ENCODE measurements at places on chromosomes 4 and X.

DNA sequence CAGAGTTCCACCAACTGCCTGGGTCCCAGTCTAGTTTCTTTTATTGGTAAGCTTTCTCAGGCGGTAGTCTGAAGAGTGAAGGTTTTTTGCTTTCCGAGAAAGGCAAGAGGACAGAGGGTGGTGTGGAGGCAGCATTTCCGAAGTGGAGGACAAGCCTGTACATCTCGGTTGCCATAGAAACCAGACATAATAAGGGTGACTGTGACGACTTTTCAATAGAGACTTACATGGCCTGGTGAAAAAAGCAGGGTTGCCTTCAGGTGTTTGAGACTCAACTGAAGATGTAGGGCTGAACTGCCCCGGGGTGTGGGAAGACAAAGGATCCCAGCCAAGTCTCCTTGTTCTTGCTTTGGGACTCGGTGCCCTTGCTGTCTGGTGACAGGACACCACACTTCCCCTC is 53.6 kb upstream of the RAB40AL start:
- no peak for DNase-seq

DNA sequence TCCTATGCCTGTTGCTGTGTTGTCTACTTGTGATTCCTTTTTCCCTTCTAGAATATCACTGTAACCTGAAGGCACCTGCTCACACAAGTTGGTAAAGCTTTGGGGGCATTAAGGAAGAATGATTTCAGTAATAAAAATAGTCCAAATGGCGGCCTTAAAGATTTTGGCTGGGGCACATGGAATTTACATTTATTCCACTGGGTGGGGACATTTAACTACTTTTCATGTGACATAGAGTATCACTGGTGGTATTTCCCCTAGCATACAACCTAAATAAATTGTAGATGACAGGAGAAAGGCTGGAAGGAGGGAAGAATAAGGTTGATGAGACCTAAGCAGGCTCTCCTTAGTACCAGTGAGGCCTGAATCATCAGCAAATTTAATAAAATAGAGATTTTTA is 121.8 kb upstream of the EDA2R start:
- no peak for DNase-seq

- DNase-seq: no peak
These were observed 6.9 kb downstream of the LSM6 start for GRCh38 chr4:146182443-146182842.

GRCh38 chr4:108361446-108361820 is 192.7 kb upstream of the LEF1 start:
- DNase-seq: no peak

GRCh38 chr4:72666910-72667309 is 97.9 kb upstream of the ADAMTS3 start:
- no peak for DNase-seq

Data from activated CD8-positive, alpha-beta memory T cell treated with anti-CD3 and anti-CD28 coated beads for 1 hour (primary cell).